ENCODE measurements at places on chromosomes 7 and 10. TPM values are rescaled to one million over a fixed set of nuclear protein-coding genes. Genes with fewer than 3 reads are reported as not detected.

The DYDC2 gene
- total RNA-seq: not detected

The OR2A5 gene
- not detected for total RNA-seq

The TMEM140 gene
- 4.4 TPM for total RNA-seq

The ITGA8 gene
- not detected for total RNA-seq

The SRRM3 gene
- 0.65 TPM for total RNA-seq

The SH2D4B gene
- not detected for total RNA-seq

The CEP55 gene
- total RNA-seq: 32.4 TPM

The STK31 gene
- not detected for total RNA-seq

The TBL2 gene
- 101 TPM for total RNA-seq

The ZNF853 gene
- total RNA-seq: 0.51 TPM

The AMPH gene
- total RNA-seq: 1.9 TPM

The CHST15 gene
- 0.25 TPM for total RNA-seq

The RPS24 gene
- total RNA-seq: 1,653 TPM

The FAM25G gene
- total RNA-seq: not detected

The DDC gene
- not detected for total RNA-seq

The GJD4 gene
- not detected for total RNA-seq

The ABCC2 gene
- under 0.01 TPM for total RNA-seq

The OGA gene
- total RNA-seq: 73.6 TPM

The NME8 gene
- not detected for total RNA-seq

The AKR1C1 gene
- 39.4 TPM for total RNA-seq

The SPAG6 gene
- not detected for total RNA-seq

The TSPAN12 gene
- total RNA-seq: 2.0 TPM

The TCERG1L gene
- not detected for total RNA-seq

The IPMK gene
- total RNA-seq: 6.6 TPM

The SPDYE16 gene
- total RNA-seq: not detected

The AQP1 gene
- 0.54 TPM for total RNA-seq

The TMEM176B gene
- not detected for total RNA-seq

The GRID1 gene
- total RNA-seq: not detected

The FFAR4 gene
- not detected for total RNA-seq

The ARF5 gene
- 269 TPM for total RNA-seq

The ZPBP gene
- total RNA-seq: not detected

The RNF32 gene
- 1.1 TPM for total RNA-seq

The LLCFC1 gene
- not detected for total RNA-seq

The PDE6C gene
- not detected for total RNA-seq

The HABP2 gene
- not detected for total RNA-seq

The HYAL4 gene
- not detected for total RNA-seq

The SPDYE6 gene
- not detected for total RNA-seq

The GPR85 gene
- 7.2 TPM for total RNA-seq

The AKR1D1 gene
- not detected for total RNA-seq

The IFIT1 gene
- total RNA-seq: 15.2 TPM

The DLX6 gene
- total RNA-seq: not detected

The SPDYE8 gene
- not detected for total RNA-seq

The C10orf53 gene
- not detected for total RNA-seq

The SFRP5 gene
- not detected for total RNA-seq

The HTRA1 gene
- total RNA-seq: 405 TPM

Measured in GM23248 (cell line).